ENCODE measurements at places on chromosomes 11 and 22.

DNA sequence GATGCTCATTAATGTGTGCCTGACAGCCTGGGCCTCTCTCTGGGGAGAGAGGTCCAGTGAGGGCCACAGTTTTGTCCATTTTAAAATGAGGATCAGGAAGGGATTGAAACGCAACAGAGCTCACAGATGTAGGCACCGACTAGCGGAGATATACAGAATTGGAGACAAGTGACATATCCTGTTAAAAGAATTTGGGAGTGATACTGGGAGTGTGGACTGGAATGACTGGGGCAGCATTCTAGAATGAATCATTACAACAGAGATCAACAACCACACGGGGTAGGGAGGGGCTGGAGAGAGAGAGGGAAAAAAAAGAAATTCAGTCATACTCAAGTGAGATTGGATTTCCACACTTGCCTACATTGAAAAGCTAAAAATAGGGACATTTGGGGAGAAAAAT, 2.5 kb upstream of the NCAM1 start:
- DNase-seq = peak; percentile 66

GRCh38 chr11:69774354-69775162, 583 bp downstream of the FGF4 start:
- no peak for DNase-seq

GRCh38 chr11:133821776-133822175, 23.5 kb downstream of the SPATA19 start:
- DNase-seq = peak; percentile 31

DNA sequence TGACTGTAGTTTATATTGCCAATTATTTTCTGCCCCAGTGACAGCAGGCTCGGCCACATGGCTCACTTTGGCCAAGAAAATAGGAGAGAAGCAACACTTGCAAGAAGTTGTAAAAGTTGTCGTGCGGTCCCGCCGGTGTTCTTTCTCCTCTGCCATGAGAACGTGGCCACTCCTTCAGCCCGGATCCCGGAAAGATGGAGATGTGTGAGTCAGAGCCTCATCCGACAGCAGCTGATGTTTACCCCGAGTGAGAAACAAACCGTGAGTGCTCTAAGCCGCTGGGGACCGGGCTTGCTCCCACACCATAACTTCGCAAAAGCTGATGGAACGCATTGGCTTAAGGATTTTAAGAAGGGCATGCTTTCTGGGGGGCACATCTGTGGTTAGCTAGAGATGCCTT, 157.0 kb downstream of the CACNA1I start:
- DNase-seq = peak; percentile 6

- no peak for DNase-seq
These were observed 32.4 kb downstream of the NECTIN1 start for GRCh38 chr11:119696378-119697222.

- DNase-seq = no peak
These were observed 14.2 kb downstream of the ZBTB44 start for GRCh38 chr11:130300567-130300966.

DNA sequence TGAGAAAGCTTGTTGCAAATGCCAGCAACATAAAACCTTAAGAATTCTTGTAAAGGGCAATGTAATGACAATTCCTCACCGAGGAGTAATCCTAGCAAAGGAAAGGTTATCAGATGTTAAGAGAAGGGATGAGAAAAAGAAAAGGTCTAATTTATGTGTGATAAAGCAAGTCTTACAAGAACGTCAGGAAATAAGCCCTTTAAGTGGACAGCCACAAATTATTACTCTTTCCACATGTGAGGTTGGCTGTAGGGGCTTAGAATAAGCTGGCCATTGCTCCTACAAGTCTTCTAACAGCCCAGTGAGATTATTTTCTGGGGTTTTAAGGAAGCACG, 9.3 kb downstream of the LAYN start:
- no peak for DNase-seq

DNA sequence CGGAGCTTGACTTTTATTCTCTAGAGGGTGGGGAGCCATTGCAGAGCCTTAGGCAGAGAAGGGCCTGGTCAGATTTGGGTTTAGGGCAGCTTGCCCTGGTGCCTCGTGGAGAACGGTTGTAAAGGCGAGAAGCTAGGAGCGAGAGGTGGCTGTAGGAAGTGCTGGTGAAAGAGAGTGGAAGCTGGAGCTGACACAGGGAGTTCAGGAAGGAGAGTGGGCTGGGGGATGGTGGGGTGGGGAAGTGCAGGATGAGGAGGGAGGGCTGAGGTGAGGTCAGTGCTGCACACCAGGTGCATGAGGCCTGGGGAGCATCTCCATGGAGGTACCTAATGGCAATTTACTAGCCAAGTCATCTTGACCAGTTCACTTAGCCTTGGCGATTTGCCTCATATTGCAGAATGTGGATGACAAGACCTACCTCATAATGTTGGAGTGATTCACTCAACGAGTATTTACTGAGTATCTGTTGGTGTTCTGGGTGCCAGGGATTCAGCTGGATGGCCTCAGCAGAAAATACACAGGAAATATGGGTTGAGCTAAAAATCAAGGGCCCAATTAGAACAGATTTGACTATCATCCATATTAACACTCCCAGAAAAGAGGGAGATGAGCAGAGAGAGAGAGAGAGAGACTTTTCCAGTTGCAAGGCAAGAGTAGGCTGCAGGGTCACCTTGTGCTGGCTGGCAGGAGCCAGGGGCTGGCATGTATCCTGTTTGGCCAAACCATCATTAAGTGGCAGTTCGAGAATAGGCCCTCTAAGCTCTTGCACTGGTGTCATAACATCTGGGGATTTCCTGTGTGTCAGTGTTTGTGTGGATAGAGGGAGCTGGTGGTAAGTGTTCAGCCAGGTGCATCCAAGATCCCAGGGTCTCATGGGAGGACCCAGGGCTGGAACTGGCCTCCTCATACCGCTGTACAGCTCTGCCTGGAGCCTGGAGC, 44.4 kb upstream of the CLDN5 start:
- DNase-seq = peak; percentile 57

Data from fibroblast of skin of scalp (primary cell).